Right atrium auricular region (tissue), 2 donors: ENCODE measurements at places on chromosomes 7 and 10. TPM values are rescaled to one million over a fixed set of nuclear protein-coding genes. Genes with fewer than 3 reads are reported as not detected.

The PCBD1 gene
- total RNA-seq, result 79.4 TPM

The CRHR2 gene
- 0.22 TPM for total RNA-seq

The LRRC18 gene
- total RNA-seq, result not detected

The PLAU gene
- total RNA-seq, result 4.6 TPM

The CPEB3 gene
- 11.4 TPM for total RNA-seq

The SPDYE9 gene
- total RNA-seq, result not detected

The TACR2 gene
- 0.24 TPM for total RNA-seq

The KLF14 gene
- not detected for total RNA-seq

The BMPER gene
- 3.0 TPM for total RNA-seq

The SPAG6 gene
- not detected for total RNA-seq

The GNAT3 gene
- not detected for total RNA-seq

The C10orf90 gene
- total RNA-seq, result 0.43 TPM

The STEAP1B gene
- total RNA-seq, result not detected

The RBP3 gene
- not detected for total RNA-seq

The TMEM196 gene
- not detected for total RNA-seq

The TMEM229A gene
- total RNA-seq, result 1.1 TPM

The SEMA3D gene
- total RNA-seq, result 1.4 TPM

The AGFG2 gene
- total RNA-seq, result 16.4 TPM

The CAMK1D gene
- 27.2 TPM for total RNA-seq

The CPVL gene
- total RNA-seq, result 2.7 TPM

The SH2D4B gene
- total RNA-seq, result 0.12 TPM

The CALHM3 gene
- not detected for total RNA-seq

The SCIN gene
- 0.93 TPM for total RNA-seq

The CDC14C gene
- total RNA-seq, result not detected

The BBS9 gene
- total RNA-seq, result 13.8 TPM

The GALNT11 gene
- 28.6 TPM for total RNA-seq

The SRI gene
- total RNA-seq, result 42.5 TPM

The CYP2C8 gene
- total RNA-seq, result not detected

The GIMAP7 gene
- 12.9 TPM for total RNA-seq

The OIT3 gene
- total RNA-seq, result 0.30 TPM

The NET1 gene
- 19.8 TPM for total RNA-seq

The NUPR2 gene
- not detected for total RNA-seq

The FRMD4A gene
- 22.9 TPM for total RNA-seq

The MLXIPL gene
- total RNA-seq, result 1.3 TPM

The SMARCD3 gene
- 81.5 TPM for total RNA-seq

The NOS3 gene
- 14.5 TPM for total RNA-seq

The GBX1 gene
- total RNA-seq, result not detected

The SFXN2 gene
- total RNA-seq, result 0.59 TPM
